ENCODE measurements at places on chromosomes 3 and 15.
A peak's percentile ranks its signal among the peaks of the same experiment; 100 is the strongest.

GRCh38 chr15:92383519-92384324 lies 10.0 kb upstream of the ST8SIA2 start:
- DNase-seq: peak; percentile 30

GRCh38 chr3:27392950-27393679 lies 23.9 kb upstream of the NEK10 start:
- no peak for DNase-seq

GRCh38 chr3:89046661-89047060 lies 60.8 kb upstream of the EPHA3 start:
- no peak for DNase-seq

- no peak for DNase-seq
These were observed 9.8 kb downstream of the SLC24A1 start for GRCh38 chr15:65631503-65631902.

DNA sequence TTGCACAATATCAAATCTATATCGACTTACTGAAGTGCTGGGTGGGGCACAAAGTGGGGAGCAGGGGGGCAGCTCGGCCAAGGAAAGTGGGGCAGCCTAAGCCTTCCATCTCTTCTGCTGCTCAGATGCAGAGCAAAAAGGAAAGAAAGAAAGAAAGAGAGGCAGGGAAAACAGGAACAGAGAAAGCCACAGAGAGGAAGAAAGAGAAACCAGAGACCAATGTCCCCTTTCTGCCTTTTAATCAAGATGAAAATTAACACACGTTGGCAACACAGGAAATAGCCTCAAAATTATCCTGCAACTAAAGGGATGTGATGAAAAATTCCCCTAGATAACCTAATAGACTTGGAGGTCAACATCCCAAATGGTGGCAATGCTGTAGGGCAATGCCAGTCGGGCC lies 72.2 kb upstream of the RAD18 start:
- no peak for DNase-seq

GRCh38 chr3:65508750-65509422 lies 529.8 kb downstream of the MAGI1 start:
- no peak for DNase-seq

DNA sequence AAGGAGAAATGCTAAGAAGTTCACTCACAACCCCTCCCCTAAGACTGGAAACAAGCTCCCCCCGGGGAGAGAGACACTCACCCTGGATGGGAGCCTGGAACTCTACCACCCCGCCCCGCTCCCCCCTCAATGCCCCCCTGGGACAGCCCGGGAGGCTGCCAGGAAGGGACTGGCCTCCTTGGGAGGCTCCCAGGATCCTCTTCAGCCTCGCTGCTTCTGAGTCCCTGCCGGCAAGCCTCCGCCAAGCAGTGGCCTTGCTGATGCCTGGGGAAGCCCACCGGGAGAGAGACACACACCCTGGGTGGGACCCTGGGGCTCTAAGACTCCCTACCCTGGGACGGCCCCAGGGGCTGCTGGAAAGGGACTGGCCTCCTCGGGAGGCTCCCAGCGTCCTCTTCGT lies 33.4 kb downstream of the CPEB1 start:
- no peak for DNase-seq

GRCh38 chr15:86103825-86104224 lies 24.2 kb downstream of the AGBL1 start:
- no peak for DNase-seq

DNA sequence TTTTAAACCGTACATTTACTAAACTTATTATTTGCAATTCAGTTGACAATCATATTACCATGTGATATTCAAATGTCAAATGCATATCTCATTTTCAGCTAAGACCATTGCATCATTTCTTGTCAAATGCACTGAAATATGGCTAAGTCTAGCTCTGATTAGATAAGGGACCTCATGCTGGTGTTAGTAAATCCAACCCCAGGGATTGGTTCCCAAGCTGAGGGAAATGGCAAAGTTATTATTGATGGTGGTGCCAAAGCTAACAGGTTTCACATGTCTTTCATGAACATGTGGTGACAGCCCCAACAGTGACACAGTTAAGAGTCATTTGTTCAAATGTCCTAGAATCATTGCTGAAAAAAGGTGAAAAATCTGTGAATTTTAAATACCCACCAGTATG lies 641.1 kb downstream of the MECOM start:
- DNase-seq: no peak

DNA sequence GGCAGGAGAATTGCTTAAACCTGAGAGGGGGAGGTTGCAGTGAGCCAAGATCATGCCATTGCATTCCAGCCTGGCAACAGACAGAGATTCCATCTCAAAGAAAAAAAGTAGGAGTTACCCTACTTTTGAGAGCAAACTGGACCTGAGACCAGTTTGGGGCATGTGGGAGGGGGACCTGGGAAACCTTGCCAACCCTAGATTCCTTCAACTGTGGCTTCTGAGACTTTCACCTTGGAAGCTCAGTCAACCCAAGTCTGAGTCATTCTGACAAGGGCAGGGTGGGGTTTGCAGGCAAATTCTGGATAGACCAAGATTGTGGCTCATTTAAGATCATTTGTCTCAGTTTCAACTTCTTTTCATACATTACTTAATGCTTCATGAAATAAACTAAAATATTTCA lies 23.8 kb upstream of the SIAH2 start:
- no peak for DNase-seq

- no peak for DNase-seq
These were observed 969.4 kb downstream of the ROBO1 start for GRCh38 chr3:78798266-78798832.

- no peak for DNase-seq
These were observed 15.9 kb upstream of the TMEM87A start for GRCh38 chr15:42289166-42289565.

DNA sequence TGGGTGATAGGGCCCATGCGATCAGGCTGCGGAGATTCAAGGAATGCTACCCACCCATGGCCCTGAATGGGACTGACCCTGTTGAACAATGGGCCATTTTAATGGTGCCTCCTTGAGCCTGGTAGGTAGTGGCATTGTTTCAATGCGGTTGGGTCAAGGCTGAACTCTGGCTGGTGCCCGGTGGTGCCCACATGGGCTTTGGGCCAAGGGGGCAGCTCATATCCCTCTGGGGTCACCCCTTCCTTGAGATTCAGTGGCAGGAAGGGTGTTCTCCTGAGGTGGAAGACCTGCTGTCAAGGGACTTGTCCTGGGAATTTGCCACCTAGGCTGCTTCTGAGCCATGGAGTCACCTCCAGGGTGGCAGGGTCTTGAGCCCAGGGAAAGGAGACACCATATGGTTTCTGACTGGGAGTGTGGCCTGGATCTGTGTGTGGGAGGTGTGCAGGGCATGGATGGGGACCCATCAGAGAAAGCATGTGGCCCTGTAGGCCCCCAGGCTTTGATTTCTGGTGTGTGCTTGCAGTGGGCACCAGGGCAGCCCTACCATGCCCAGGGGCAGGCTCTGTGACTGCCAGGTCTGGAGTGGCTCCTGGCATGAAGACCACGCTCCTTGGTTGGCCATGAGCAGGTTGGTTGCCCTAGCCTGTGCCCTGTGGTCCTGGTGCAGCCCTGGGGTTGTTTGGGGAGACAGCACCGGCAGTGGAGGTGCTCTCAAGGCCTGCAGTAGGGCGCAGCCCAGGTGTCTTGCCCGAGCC lies 199.9 kb downstream of the UBE3A start:
- no peak for DNase-seq

DNA sequence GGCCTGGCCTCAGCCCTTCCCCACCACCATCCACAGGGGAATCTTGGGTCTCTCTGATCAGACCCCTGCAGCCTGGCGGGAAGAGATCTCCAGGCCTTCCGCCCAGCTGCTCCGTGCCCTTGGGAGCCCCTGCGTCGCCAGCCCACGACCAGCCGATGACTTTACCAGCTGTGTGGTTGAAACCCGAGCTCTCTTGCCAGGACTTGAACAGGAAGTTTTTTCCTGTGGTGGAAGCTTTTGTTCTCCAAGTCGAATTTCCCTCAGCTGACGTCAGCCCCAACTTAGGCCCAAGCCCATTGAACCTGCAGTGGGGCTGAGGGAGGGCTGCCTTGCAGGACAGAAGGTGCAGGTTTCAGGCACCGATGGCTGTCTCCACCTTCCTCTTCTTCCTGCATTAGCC lies 51.7 kb upstream of the SMAD3 start:
- no peak for DNase-seq

- DNase-seq: no peak
These were observed 17.9 kb upstream of the SLC2A2 start for GRCh38 chr3:171044384-171044783.

- DNase-seq: no peak
These were observed 17.8 kb downstream of the PDCD10 start for GRCh38 chr3:167716920-167717319.

DNA sequence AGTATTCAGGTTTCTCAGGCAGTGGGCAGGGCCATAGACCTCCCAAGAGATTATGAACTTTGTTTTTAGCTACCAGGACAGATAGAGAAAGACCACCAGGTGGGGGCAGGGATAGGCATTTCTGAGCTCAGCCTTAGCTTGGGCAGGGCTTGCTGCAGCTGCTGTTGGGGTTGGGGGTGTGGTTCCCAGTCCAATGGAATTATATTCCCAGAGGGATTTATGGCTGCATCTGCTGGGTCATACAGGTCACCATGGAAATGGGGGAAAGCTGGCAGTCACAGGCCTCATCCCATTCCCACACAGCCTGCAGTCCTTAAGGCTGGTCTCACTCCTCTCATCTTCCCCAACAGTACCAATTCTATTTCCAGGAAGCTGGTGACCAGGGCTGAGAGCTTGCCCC lies 144.6 kb upstream of the ZPLD1 start:
- no peak for DNase-seq

DNA sequence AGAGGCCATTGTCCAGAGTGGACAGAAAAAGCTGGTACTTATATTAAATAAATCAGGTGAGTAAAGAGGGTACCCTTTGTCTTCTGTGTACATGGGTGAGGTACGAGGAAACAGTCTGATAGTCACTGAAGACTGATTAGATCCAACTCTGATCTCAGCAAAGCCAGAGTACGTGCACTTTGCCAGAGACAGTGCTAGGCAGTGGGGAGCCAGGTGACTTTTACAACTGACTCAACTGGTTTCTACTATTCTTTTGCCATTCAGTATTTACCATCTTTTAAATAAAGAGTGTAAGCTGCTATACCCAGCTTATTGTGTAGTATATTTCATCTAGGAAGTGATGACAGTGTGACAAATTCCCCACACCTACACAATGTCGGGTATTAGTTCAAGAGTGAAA lies 3.3 kb downstream of the GNL3 start:
- no peak for DNase-seq

DNA sequence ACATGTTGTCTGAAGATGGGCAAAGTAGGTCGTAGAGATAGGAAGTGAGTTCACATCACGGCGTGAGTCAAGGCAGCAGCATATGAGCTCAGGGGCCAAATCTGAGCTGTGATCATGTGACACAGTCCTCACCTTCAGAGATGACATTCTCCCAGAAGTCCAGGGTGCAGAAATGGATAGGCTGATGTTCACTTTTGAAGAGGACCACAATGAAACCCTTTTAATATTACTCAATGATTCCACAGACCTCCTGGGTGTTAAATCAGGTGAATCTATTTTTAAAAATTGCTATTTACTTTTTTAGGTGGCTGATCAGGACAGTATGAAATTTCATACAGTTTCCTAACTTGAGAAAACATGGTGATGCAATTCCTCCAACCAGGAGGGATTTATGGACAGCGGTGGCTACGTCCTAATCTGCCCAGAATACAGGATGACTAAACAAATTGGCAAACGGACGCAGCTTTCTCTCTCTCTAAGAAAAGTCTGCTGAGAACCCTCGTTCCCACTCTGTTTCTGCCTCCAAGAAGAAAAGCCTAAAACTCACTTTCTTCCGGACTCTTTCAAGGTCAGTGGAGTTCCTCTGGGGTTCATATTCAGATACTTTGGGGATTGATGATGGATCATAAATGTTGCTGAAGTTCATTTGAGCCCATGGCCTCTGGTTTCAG lies 34.4 kb downstream of the B3GNT5 start:
- DNase-seq: no peak

GRCh38 chr3:190378240-190378891 lies 9.6 kb upstream of the CLDN16 start:
- no peak for DNase-seq

All from stimulated activated CD4-positive, alpha-beta T cell treated with anti-CD3 and anti-CD28 coated beads, Interleukin-12 subunit alpha, Interleukin-12 subunit beta, amount 100 ng/mL, for 24 hours (primary cell).